HFFc6 (cell line): ENCODE measurements at places on chromosomes 6 and 20.

DNA sequence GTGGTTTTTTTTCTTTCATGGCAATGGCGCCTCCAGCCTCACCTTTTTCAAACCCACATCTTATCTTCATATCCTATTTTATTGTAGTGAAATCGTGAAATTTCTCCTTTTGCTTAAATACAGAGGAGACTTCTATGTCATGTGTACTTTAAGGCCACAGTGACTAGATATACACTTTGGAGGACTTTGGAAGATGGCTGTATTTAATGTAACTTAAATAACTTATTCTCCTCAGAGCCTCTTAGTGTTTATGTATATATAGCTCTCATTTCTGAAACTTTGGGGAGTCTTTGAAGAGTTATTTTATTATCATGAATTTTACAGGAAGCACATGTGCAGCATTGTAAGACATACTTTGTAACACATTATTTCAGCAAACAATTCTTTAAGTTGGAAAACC lies 968 bp downstream of the LAMA2 start:
- no peak for DNase-seq

DNA sequence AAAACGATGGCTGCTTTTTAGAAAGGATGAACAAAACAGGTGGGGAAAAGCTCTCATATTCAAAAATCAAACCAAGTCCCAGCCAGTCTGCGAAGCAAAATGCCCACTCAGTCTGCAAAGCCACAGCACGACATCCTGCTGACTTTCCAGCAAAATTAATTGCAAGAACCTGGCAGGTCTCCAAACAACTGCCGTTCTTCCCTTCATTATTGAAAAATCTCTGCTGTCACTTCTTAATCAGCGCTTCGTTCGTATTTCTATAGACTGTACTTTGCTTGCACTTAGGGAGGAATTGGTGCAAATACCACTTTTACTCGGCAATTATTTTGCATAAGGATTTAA lies 222.4 kb downstream of the CBLN4 start:
- DNase-seq, result no peak
- peaks cover 12% of the 10 kb centered on the region; the same call in 1 of the 2 replicates for H3K36me3 ChIP-seq
- H3K4me3 ChIP-seq, result no peak overlapping the region
- no peaks in the 10 kb centered on the region for H3K27me3 ChIP-seq
- no peak overlapping the region for H3K27ac ChIP-seq

DNA sequence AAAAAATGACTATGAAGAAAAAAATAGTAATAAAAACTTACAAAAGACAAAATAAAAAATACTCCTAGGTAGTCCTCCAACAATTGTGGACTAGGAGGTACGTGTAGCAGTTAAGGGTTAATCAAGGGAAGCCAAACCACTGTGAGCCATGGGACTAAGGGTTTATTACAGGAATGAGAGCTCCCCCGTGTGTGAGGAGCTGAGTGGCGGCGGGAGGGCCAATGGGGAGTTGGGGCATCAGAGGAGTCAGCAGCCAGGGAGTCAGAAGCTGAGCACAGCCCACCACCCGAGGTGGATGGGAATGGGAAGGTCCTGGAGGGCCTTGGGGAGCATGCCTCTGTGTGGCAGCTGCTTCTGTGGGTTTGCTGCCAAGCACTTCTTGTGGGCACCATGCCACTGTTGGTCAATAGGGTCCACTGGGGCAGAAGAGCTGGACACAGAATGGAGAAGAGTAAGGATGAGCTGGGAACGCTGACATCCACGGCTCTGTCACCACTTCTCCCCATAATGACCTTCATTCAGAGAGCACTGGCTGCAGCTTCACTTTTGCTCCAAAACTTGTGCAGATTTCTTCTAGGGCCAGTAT lies 373.3 kb downstream of the CDKAL1 start:
- H3K36me3 ChIP-seq, result no peaks in the 10 kb centered on the region
- no peak overlapping the region for H3K4me3 ChIP-seq
- H3K4me1 ChIP-seq, result peaks cover 5% of the 10 kb centered on the region; the same call in 1 of the 2 replicates
- H3K27me3 ChIP-seq, result no peaks in the 10 kb centered on the region
- no peak overlapping the region for H3K27ac ChIP-seq

DNA sequence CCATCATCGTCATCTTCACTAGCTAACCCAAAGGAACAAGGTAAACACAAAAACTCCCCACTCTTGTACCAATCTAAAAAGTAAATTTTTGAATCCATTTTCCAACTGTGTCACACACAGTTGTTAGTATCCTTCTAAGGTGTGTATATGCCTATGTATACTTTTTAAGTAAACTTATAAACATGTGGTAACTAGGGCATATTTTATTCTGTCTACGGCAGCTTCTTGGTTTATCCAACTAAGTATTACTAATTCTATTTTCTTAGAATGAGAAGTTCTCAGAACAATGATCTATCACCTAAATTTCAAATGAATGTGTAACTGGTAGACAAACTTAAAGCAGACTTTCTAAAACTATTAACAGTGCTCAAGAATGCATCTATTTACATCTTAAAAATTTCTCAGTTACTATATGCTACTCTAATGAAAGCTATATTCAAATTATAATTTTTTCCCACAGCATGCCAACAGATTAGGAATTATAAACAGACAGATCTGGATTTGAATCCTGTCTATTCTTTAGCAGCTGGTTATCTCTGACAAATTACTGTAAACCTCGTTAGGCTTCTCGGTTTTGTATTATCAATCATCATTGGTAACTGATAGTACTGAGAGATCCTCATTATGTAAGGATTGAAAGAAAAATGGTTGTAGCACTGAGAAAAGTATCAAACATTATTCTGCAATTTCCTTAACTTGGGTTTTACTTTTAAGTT lies 1.8 kb upstream of the PLN start:
- no peak overlapping the region for H3K27ac ChIP-seq
- no peak for DNase-seq
- no peak overlapping the region for H3K4me3 ChIP-seq
- H3K36me3 ChIP-seq, result no peaks in the 10 kb centered on the region
- H3K27me3 ChIP-seq, result no peaks in the 10 kb centered on the region
- H3K4me1 ChIP-seq, result peaks cover 35% of the 10 kb centered on the region

- no peak overlapping the region for H3K27ac ChIP-seq
- H3K4me1 ChIP-seq, result peaks cover 6% of the 10 kb centered on the region
- DNase-seq, result peak; percentile 69
- no peaks in the 10 kb centered on the region; the same call in none of the 2 replicates for H3K27me3 ChIP-seq
- H3K4me3 ChIP-seq, result no peak overlapping the region
Measured at GRCh38 chr6:57021086-57021720, 25.3 kb upstream of the KIAA1586 start.

DNA sequence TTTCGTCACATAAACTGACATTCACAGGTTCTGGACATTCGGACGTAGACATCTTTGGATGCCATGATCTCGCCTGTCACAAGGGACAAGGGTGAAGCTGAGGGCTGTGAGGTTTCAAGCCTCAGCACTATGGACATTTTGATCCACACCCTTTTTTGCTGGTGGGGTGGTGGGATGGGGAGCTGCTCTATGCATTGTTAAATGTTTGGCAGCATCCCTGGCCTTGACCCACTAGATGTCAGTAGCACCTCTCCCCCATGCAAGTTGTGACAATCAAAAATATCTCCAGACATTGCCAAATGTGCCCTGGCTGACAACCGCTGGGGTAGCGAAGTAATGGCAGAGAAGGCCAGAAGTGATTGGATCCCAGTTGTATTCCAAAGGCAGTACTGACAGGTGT lies 229.4 kb downstream of the TSHZ2 start:
- H3K4me1 ChIP-seq, result no peaks in the 10 kb centered on the region
- H3K27me3 ChIP-seq, result no peaks in the 10 kb centered on the region
- H3K27ac ChIP-seq, result no peak overlapping the region
- H3K4me3 ChIP-seq, result no peak overlapping the region
- DNase-seq, result no peak
- H3K36me3 ChIP-seq, result no peaks in the 10 kb centered on the region

DNA sequence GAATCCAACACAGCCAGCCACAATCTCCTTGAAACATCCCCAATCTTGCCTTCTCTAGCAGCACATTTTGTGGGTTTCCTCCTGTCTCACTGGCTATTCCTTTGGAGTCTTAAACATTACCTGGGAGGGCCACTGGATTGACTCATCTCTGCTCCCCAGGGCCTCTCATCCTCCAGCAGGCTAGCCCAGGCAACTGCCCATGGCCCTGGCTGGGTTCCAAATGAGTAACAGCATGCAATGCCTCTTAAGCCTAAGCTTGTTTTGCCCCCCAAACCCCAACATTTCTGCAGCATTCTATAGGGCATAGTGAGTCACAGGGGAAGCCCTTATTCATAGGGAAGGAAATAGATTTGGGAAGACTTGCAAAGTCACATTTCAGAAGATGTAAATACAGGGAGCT lies 204.9 kb downstream of the FOXA2 start:
- peaks cover 4% of the 10 kb centered on the region; the same call in 1 of the 2 replicates for H3K27me3 ChIP-seq
- H3K27ac ChIP-seq, result no peak overlapping the region
- no peak for DNase-seq
- no peak overlapping the region for H3K4me3 ChIP-seq
- no peaks in the 10 kb centered on the region for H3K4me1 ChIP-seq
- no peaks in the 10 kb centered on the region for H3K36me3 ChIP-seq

GRCh38 chr6:71537717-71538116 lies 249.1 kb downstream of the OGFRL1 start:
- H3K4me3 ChIP-seq, result no peak overlapping the region
- peak; percentile 49 for DNase-seq
- no peaks in the 10 kb centered on the region for H3K36me3 ChIP-seq

DNA sequence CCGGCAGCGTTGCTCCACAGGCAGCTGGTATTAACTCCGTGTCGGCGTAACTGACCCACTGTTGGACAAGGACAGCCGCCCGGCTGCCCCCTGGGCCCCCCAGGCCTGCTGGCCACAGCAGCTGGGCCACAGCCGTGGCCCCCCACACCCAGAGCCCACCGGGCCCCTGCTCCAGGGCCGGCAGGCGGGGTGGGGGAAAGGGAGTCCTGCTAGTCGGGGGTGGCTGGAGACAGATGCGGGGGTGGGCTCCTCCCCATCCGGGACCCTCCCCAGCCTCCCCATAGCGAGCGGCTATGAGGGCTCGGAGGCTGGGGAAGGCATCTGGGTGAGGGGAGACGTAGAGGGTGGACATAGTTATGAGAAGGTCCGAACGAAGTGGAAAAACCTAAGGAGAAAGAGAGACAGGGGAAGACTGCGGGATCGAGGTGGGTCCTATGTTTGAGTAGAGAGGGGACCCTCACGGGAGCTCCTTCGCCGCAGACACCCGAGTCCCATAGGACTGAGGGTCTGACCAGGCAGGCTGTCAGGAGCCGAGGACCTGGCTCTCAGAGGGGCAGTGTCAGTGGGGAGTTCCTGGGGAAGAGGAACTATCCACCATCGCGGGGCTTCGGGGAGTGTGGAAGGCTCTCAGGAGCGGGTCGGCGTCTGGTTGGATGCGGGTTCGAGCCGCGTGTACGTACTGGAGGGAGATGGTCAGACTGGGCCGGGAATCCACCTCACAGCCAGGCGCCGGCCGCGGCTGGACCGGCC lies 511 bp downstream of the VARS1 start:
- H3K4me3 ChIP-seq, result peak overlapping the region; percentile 86
- H3K27me3 ChIP-seq, result peaks cover 5% of the 10 kb centered on the region; the same call in 1 of the 2 replicates
- peaks cover 38% of the 10 kb centered on the region for H3K4me1 ChIP-seq
- H3K27ac ChIP-seq, result peak overlapping the region; percentile 99

GRCh38 chr6:156774863-156775405 lies 2.2 kb upstream of the ARID1B start:
- no peak overlapping the region for H3K27ac ChIP-seq
- H3K36me3 ChIP-seq, result no peaks in the 10 kb centered on the region
- no peak for DNase-seq
- H3K4me3 ChIP-seq, result no peak overlapping the region

DNA sequence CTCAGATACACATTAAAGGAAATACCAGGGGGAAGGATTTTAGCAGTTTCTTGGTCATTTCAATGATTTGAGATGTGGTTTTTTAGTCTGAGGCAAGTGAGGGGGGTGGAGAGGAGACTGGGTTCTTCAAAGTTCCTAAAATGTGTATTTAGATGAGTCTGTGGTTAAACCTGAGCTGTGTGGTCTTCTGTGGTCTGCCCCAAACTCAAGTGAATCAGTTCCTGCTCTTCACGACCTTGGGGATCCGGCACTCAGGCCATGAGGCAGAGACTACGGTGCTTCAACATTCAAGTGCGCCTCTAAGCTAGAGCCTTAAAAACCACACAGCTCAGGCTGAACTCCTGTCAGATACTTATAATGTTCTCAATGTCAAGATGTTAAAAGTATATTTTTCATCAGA lies 406.7 kb downstream of the LMBRD1 start:
- no peak overlapping the region for H3K4me3 ChIP-seq
- no peak overlapping the region for H3K27ac ChIP-seq
- H3K27me3 ChIP-seq, result no peaks in the 10 kb centered on the region
- no peak for DNase-seq
- no peaks in the 10 kb centered on the region for H3K4me1 ChIP-seq

DNA sequence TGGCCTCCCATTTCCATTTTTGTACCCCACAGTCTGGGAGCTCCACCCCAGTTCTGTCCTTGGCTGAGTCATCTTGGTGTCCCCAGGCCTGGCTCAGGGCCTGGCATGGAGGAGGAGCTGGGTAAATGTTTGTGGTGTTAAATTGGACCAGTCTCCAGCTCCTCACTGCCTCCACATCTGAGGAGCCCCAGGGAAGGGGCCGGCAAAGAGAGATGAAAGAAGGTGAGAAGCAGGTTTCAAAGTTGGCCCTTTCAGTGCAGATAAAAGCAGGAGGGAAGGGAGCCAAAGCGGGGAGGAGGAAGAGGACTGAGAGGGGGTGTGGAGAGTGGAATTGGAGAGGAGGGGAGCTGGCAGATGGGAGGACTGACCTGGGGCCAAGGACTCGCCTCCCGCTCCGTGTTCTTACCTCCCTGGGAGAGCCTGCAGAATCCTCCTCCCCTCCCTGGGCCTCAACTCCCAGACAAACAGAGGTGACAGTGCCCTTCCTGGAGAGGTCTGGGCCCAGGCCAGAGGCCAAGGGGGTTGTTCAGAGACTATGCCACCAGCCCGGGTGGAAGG lies 89.0 kb downstream of the CD40 start:
- no peak overlapping the region for H3K4me3 ChIP-seq
- H3K27ac ChIP-seq, result no peak overlapping the region
- peaks cover 19% of the 10 kb centered on the region for H3K4me1 ChIP-seq
- H3K36me3 ChIP-seq, result no peaks in the 10 kb centered on the region

DNA sequence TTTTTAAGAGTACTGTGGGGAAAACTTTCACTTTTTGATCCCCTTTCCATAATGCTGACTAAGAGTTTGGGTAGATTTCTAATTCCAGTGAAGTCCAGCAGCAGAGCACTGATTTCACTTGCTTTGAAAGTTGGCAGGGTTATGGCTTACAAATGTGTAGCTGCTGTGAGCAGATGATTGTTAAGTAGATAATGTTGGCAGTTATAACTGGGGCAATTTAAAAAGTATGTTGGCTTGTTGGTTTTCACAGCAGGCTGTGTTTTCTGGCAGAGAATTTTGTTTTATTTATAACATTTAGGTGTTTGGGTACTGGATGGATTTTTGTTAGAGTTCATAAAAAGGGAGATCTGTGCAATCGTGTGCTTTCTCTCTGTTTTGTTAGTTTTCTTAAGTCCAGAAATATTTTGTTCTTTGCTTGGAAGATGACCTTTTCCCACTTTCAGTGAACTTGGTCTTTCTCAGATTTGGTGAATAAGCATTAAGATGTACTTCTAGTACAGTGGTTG lies 31.4 kb downstream of the AFDN start:
- peaks cover 42% of the 10 kb centered on the region for H3K4me1 ChIP-seq
- peak; percentile 47 for DNase-seq
- peak overlapping the region; percentile 58 for H3K27ac ChIP-seq
- no peaks in the 10 kb centered on the region; the same call in 1 of the 2 replicates for H3K27me3 ChIP-seq
- H3K36me3 ChIP-seq, result no peaks in the 10 kb centered on the region
